Activated naive CD4-positive, alpha-beta T cell treated with anti-CD3 and anti-CD28 coated beads, Interleukin-2, amount 10 ng/mL, durations not matched to agents 7 days and 5 days (primary cell): ENCODE measurements at places on chromosomes 1 and 21.

GRCh38 chr1:214326406-214326805 lies 45.4 kb downstream of the SMYD2 start:
- H3K4me1 ChIP-seq, result peaks cover 2% of the 10 kb centered on the region
- H3K27ac ChIP-seq, result no peak overlapping the region
- no peak for DNase-seq
- H3K36me3 ChIP-seq, result peaks cover 21% of the 10 kb centered on the region
- no peaks in the 10 kb centered on the region for H3K27me3 ChIP-seq

GRCh38 chr1:25106976-25107642 lies 125.2 kb downstream of the SYF2 start:
- H3K27ac ChIP-seq, result no peak overlapping the region
- peaks cover 8% of the 10 kb centered on the region for H3K36me3 ChIP-seq
- H3K4me3 ChIP-seq, result no peak overlapping the region
- H3K4me1 ChIP-seq, result peaks cover 24% of the 10 kb centered on the region
- no peak for DNase-seq
- peaks cover 63% of the 10 kb centered on the region for H3K27me3 ChIP-seq

GRCh38 chr1:157132616-157133167 lies 5.5 kb downstream of the ETV3 start:
- H3K27ac ChIP-seq, result peak overlapping the region; percentile 86
- peak overlapping the region; percentile 32 for H3K4me3 ChIP-seq
- H3K4me1 ChIP-seq, result peaks cover 78% of the 10 kb centered on the region
- no peaks in the 10 kb centered on the region for H3K27me3 ChIP-seq

DNA sequence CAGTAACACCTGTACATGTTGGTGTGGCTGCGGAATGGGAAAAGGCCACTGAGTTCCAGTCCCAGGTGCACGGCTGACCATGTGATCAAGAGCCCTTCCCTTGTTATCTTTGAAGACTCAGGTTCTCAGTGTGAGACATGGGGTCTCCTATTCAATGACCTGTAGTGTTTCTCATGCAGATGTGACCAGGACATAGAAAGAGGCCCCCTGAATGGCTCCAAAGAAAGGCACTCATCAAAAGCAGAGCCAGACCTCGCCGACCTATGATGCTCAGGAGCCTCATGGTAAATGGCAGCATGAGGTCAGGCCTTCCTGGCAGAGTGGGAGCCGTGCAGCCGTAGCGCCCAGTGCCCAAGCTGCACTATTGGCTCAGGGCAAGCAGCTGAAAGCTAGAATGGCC lies 42.3 kb upstream of the HAO2 start:
- H3K4me3 ChIP-seq, result no peak overlapping the region
- H3K27ac ChIP-seq, result no peak overlapping the region
- no peak for DNase-seq
- H3K27me3 ChIP-seq, result peaks cover 40% of the 10 kb centered on the region
- peaks cover 21% of the 10 kb centered on the region for H3K4me1 ChIP-seq

DNA sequence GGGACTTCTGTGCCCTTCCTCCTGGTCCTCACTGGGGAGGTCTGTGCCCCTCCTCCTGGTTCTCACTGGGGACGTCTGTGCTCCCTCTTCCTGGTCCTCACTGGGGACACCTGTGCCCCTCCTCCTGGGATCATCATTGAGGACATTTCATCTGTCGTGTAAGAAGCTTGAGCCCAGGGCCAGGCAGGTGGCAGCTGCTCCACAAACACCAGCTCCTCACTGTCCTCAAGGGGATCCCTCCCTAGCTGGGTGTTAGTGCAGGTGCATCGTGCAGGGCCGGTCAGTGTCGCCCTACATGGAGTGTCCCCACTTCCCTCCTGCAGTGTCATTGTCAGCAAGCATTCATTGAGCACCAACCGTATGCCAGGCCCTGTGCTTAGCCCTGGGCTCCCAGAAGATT lies 312.7 kb downstream of the PTPRU start:
- no peaks in the 10 kb centered on the region for H3K27me3 ChIP-seq
- no peaks in the 10 kb centered on the region for H3K4me1 ChIP-seq
- no peak overlapping the region for H3K27ac ChIP-seq
- no peaks in the 10 kb centered on the region for H3K36me3 ChIP-seq
- H3K4me3 ChIP-seq, result no peak overlapping the region
- no peak for DNase-seq

DNA sequence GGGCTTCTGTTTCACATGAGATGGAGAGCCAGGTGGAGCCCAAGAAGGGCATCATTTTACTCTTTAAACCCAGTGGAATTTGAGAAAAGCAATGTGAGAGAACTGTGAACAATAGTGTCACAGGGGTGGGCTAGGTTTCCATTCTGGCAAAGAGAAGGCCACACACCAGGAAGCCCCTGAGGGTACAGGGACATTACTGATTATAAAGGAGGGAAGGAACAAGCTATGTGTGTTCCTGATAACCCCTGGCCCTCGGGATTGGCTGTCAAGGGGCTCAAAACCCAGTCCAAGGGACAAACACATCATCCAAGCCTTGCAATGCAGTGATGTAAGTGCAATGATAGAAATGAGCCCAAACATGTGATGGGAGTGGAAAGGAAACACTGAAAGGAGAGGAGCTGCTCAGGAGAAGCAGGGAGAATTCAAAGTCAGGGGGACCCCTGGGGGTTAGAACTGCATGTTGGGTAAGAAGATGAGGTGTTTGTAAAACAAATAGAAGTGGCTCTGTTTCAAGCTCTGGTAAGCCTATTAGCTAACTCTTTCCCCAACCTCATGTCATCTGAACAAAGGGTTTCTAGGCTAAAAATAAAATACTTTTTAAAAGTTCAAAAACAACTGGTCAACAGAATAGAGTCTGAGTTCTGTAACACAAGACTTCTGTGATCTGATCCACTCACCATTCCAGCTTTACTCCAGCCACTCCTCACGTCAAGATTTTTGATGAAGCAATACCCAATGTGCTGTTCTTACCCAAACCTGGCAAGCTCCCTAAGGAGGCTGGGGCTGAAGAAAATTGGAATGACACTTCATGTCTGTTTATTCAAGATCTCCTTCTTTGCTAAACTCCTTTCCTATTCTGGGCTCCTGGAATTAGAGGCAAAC lies 51.1 kb upstream of the IL12RB2 start:
- H3K27ac ChIP-seq, result no peak overlapping the region
- no peaks in the 10 kb centered on the region for H3K36me3 ChIP-seq
- peaks cover 8% of the 10 kb centered on the region for H3K4me1 ChIP-seq

DNA sequence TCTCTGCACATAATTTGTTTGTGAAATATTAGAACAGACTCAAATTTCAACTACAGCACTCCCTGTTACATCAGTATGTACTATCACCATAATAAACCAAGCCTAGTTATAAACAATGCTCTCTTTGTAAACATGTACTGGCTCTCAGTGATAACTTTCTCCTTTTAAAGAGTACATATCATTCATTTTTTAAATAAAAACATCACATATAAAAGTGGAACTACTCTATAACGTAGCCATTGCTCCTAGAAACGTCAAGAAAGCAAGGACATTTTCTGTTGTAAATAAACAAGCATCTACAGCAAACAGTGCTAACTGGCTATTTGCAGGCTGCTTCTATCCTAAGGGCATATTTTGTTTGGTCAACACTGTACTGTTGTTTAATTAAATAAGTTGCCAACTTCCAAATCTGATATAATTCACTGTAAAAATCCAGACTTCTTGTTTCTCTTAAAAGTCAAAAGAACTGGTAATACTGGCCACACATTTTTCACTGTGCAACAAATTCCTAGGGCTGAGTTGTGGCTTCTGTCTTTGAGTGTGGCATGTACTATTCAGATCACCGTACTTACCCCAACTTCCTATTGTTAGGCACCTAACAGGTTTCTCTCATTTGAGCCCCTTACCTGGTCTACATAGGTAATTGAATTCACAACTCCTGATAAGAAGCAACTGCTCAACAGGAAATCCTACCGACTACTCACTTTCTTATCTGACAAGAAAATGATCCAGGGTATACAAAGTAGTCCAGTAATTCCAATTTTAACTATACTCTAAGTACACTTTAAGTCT lies 111.9 kb downstream of the DENND1B start:
- H3K36me3 ChIP-seq, result no peaks in the 10 kb centered on the region
- no peaks in the 10 kb centered on the region for H3K27me3 ChIP-seq
- peaks cover 3% of the 10 kb centered on the region for H3K4me1 ChIP-seq
- no peak for DNase-seq
- H3K27ac ChIP-seq, result no peak overlapping the region

- H3K4me3 ChIP-seq, result no peak overlapping the region
- H3K27ac ChIP-seq, result no peak overlapping the region
- H3K4me1 ChIP-seq, result no peaks in the 10 kb centered on the region
- no peaks in the 10 kb centered on the region for H3K27me3 ChIP-seq
Observed at GRCh38 chr1:181222972-181223505, 134.5 kb downstream of the IER5 start.

GRCh38 chr1:44436401-44437106 lies 31.5 kb downstream of the RNF220 start:
- no peak for DNase-seq
- H3K4me1 ChIP-seq, result no peaks in the 10 kb centered on the region
- no peaks in the 10 kb centered on the region for H3K36me3 ChIP-seq
- peaks cover 34% of the 10 kb centered on the region for H3K27me3 ChIP-seq
- H3K4me3 ChIP-seq, result no peak overlapping the region
